Mammary epithelial cell (primary cell): ENCODE measurements at places on chromosomes 13 and 19. TPM values are rescaled to one million over a fixed set of nuclear protein-coding genes. Genes with fewer than 3 reads are reported as not detected.
A peak's percentile ranks its signal among the peaks of the same experiment; 100 is the strongest.

Gene GPR12
- total RNA-seq: not detected

Gene DAND5
- 0.28 TPM in 1 of 2 replicates, not detected in the other for total RNA-seq

Gene IFI30
- 30.1 and 36.2 TPM in 2 replicates for total RNA-seq

Gene C19orf81
- total RNA-seq: not detected

Gene GPR183
- not detected in 2 replicates for total RNA-seq

Gene NTN5
- total RNA-seq: 0.16 TPM in 1 of 2 replicates, not detected in the other

Gene FBXO27
- 5.1 and 9.9 TPM in 2 replicates for total RNA-seq

Gene TNFSF9
- total RNA-seq: 7.8 and 15.2 TPM in 2 replicates

Gene SLITRK5
- not detected for total RNA-seq

Gene CGB2
- total RNA-seq: 1.5 TPM in 1 of 2 replicates, not detected in the other

Gene ZNF708
- total RNA-seq: 8.8 and 9.2 TPM in 2 replicates

Gene SYT5
- 0.33 TPM for total RNA-seq

Gene PSG11
- not detected in 2 replicates for total RNA-seq

Gene CYSLTR2
- total RNA-seq: not detected

Gene TGFBR3L
- 1.4 and 2.7 TPM in 2 replicates for total RNA-seq

Gene ZFP14
- 0.56 and 0.73 TPM in 2 replicates for total RNA-seq

- DNase-seq: no peak
Observed at GRCh38 chr19:13173139-13173737, 23.0 kb downstream of the IER2 start.

GRCh38 chr13:99863789-99864626 lies 107.6 kb downstream of the ZIC5 start:
- no peak for DNase-seq

DNA sequence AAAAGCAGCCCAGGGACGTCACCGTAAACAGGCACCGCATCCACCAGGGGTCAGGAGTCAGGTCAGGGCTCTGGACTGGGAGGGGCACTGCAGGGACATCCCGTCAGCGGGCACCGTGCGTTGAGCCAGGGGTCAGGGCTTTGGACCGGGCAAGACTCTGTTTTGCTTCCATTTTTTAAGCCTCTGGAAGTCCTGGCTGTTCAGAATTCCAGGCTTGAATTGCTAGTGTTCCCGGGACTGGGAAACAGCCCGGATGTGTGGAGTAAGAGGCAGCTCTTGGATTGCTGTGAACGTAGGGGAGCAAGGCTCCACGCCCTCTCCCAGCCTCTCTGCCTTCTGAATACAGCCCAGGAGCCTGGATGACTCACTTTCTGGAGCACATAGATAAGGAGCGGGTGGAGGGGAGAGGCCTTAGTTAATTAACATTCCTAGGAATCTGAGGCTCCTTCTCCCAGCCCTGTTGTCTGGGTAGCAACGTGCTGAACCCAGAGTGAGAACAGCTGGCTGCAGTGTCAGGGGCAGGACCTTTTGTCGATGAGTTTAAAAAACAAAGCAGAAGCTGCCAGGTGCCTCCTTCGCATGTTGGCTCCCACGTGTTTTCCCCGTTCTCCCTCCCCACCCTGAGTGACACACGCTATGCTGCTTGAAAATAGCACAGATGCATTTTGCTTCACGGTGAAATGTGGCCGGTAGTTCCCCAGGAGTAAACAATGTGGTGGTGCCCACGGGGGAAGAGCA lies 21.9 kb downstream of the ATP11A start:
- peak; percentile 89 for DNase-seq

GRCh38 chr13:106499896-106500295 lies 35.6 kb downstream of the EFNB2 start:
- no peak for DNase-seq

GRCh38 chr19:44687888-44688287 lies 11.1 kb upstream of the CEACAM16 start:
- no peak for DNase-seq

DNA sequence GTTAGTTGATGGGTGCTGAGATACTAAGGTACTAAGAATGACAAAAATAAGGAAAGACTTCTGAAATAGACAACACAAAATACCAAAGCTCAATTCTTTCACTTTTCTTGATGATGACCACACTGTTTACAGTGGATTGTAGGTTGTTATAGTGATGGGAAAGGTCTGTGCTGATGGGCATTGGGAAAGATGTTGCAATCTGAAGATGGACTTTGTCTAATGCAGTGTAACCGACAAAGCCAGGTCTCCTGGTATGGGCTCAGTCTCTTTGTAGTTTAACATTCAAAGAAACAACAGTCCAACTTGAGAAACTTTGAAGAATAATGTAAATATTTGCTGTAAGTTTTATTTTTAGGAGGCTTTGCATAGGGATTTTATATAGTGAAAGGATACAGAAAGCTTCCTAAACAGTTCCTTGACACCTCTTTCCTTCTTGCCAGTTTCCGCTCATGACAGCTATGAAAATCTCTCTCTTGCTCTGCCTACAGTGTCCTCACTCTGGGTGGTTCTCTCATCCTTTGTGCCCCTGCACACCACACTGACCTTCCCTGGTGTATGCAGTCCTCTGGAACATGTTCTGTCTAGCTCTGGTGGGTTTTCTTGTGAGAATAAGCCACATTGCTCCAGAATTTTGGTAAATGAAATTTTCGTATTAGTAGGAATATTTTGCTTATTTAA lies 172.2 kb downstream of the KCNRG start:
- no peak for DNase-seq

GRCh38 chr13:27868641-27869435 lies 51.0 kb upstream of the PDX1 start:
- DNase-seq: no peak

GRCh38 chr19:45773384-45773783 lies 4.3 kb upstream of the SIX5 start:
- no peak for DNase-seq

DNA sequence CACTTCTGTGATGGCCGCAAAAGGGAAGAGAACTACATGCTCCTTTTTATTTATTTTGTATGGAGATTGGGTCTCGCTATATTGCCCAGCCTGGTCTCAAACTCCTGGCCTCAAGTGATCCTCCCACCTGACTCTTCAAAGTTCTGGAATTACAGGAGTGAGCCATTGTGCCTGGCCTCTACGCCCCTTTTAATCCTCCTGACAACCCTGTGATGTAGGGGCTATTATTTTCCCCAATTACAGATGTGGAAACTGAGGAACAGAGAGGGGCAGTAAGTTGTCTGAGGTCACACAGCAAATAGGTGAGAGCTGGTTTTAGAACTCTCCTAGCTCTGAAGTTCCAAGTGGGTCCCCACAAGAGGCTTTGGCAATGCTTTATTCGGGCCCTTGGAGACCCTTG lies 11.7 kb downstream of the TJP3 start:
- DNase-seq: no peak

GRCh38 chr13:98368019-98368418 lies 190.9 kb upstream of the RNF113B start:
- no peak for DNase-seq

DNA sequence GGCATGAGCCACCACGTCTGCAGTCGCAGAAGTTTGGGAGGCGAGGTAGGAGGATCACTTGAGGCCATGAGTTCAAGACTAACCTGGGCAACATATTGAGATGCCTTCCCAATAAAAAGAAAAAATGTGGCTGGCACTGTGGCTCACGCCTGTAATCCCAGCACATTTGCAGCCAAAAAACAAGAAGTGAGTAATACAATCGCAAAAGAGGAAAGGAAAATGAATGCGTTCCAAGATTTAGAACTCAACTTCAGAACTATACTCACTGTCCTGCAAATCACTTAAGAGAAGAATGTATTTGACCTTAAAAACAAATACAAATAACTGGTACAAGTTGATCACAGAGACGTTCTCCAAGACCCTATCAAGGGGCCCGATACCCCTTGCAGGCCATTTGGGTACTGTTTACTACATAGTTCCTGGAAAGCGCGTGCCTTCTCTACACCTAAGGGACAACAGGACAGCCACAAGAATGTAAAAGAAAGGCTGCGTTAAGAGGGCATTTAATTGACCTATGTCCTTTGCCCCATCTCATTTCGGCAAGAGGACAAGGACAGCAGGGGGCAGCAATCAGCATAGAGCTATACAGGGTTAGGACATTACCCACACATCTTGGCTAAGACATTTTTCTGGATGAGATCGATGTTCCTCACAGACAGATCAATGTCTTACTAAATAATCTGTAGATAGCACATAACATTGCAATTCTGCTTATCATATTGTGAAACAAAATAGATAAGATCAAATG lies 41.3 kb downstream of the FLT3 start:
- DNase-seq: peak; percentile 16

DNA sequence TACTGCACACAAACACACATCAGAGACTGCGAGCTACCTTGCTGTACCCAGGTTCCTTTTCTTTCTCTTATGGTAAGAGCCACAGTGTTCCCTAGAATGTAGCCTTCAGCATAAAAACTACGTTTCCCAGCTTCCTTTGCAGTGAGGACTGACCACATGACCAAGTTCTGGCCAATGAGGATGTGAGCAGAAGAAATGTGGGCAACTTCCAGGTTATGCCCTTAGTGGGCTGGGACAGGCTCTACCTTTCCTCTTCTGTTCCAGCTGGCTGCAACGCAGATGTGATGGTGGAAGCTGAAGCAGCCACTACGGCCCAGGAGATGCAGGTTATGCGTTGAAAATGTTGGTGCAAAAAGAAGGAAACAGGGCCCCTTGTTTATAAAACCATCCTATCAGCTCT lies 27.5 kb downstream of the VRK3 start:
- peak; percentile 16 for DNase-seq

DNA sequence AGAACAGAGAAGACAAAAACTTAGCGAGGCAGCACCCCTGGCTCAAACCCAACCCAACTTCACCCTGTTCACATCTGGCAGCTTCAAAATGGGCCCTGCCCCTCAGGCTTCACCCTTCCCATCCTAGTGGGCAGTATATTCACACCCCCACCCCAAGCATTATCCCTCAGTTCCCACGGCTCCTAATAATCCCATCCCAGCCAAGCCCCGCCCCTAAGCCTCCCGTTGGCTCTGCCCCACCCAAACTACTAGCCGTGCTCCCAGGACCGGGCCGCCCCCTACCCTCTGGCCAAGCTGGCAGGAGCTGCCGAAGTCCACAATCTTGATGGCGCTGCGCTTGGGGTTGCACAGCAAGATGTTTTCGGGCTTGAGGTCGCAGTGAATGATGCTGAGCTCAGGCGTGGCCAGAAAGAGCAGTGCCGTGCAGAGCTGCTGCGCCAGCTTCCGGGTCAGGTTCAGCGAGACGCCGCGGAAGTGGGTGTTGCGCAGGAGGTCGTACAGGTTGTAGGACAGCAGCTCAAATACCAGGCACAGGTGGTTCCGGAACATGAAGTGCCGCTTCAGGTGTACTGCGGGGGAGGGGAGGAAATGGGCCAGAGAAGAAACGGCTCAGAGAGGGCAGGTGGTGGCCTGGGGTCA lies 5.8 kb downstream of the DYRK1B start:
- no peak for DNase-seq

DNA sequence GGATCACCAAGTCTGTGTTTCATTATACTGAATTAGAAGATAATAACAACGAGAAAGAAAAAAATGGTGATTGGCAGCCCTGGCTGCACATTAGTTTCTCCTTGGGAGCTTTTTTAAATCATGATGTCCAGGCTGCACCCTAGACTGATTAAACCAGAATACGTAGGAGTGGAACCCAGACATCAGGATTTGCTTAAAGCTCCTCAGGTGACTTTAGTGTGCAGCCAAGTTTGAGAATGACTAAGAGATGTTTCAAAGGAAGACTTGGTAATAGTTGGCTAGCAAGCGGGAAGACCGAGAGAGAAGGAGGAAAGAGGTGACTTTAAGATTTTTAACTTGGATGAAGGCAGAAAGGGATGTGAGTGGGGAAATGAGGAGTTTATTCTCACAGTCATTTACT lies 71.4 kb upstream of the SERP2 start:
- DNase-seq: peak; percentile 39

DNA sequence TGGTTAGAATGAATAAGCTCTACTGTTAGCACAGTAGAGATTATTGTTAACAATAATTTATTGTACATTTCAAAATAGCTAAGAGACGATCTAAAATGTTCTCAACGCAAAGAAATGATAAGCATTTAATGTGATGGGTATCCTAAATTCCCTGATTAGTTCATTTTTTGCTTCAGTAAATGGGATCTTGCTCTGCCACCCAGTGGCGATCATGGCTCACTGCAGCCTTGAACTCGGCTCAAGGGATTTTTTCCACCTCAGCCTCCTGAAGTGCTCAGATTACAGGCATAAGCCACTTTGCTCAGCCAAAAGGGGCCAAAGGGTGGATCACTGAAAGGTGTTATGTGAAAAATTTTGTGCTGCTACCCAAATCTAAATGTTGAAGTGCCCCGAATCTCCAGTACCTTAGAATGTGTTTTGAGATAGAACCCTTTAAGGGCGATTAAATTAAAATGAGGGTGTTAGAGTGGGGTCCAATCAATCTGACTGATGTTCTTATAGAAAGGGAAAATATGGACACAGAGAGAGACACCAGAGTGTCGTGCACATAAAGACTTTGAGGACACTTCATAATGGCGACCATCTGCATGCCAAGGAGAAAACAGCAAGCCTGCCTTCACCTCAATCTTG lies 31.5 kb upstream of the ZNF766 start:
- peak; percentile 40 for DNase-seq

GRCh38 chr13:34748596-34748995 lies 193.5 kb upstream of the NBEA start:
- no peak for DNase-seq

- no peak for DNase-seq
Observed at GRCh38 chr19:52527956-52528351, 486 bp downstream of the ZNF808 start.

DNA sequence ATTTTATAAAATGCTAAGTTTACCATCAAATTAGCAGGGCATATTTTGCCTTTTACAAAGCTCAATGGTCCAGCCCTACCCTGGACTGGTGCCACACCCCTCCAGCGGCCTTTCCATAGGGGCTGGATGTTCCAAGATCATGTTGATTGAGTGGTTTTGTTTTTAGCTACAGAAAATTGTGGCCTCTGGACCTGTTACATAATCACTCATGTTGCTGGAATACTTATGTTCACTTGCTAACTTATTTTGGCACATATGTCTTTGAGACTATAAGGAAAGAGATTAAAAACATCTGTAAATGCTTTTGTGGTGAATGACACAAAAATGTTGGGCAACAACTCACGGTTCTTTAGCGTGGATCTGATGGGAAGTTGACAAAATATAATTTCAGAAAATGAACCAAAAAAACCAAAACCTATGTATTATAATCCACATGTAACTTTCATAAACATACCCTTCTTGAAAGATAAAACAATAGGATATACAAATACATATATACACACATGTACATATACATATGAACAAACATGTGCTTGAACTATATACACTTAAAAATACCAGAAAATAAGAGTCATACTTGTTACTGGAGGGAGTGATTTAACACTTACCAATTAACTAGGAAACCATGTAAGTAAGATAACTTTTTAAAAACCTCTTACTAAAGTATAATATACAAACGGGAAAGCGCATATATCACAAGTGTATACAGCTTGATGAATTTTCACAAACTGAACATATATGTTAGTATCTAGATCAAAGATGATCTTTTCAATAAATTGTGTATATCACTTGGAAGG lies 46.6 kb upstream of the SLC15A1 start:
- no peak for DNase-seq

DNA sequence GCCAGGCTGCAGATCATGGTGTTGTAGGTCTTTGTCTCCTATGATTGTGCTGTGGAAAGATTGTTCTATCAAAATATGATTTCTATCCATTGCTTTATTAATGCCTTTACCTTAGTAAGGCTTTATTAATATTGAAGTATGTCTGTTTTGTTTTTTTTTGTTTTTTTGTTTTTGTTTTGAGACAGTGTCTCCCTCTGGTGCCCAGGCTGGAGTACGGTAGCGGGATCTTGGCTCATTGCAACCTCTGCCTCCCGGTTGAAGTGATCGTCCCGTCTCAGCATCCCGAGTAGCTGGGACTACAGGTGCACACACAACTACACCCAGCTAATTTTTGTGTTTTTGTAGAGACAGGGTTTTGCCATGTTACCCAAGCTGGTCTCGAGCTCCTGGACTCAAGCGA lies 7.7 kb downstream of the IRGC start:
- no peak for DNase-seq

- peak; percentile 27 for DNase-seq
Observed at GRCh38 chr19:36916991-36917390, 859 bp downstream of the ZNF568 start.
